Stimulated activated CD4-positive, alpha-beta T cell treated with anti-CD3 and anti-CD28 coated beads, Interleukin-2, amount 100 ng/mL, for 4 hours (primary cell): ENCODE measurements at places on chromosomes 2 and 18.

- DNase-seq: no peak
Observed at GRCh38 chr2:174051741-174052583, 86.8 kb upstream of the SP3 start.

DNA sequence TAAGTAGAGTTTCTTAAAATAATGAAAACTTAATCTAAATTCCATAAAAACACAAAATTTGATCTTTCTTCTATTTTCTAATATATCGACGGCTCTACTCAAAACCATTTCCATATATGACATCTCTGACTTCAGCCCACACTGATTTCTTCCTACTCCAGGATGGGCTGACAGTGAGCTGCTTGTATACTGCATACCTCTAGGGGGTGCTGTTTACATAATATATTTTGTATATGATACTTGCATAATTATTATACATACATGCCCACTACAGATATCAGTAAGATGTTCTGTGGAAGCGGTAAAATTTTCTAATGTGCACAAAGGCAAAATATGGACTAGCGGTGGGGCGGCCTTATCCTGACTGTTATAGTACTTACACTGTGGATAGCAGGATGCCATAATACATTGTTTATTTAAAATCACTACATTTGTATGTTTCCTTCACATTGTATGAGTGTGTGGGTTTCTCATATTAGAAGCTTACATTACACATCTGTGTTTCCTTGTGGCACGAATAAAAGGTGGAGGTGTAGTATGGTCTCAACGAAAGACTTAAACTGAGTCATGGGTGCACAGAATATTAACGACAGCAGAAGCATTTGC, 66.1 kb upstream of the NXPH2 start:
- no peak for DNase-seq

- no peak for DNase-seq
Observed at GRCh38 chr2:206457188-206457634, 13.9 kb downstream of the ADAM23 start.

DNA sequence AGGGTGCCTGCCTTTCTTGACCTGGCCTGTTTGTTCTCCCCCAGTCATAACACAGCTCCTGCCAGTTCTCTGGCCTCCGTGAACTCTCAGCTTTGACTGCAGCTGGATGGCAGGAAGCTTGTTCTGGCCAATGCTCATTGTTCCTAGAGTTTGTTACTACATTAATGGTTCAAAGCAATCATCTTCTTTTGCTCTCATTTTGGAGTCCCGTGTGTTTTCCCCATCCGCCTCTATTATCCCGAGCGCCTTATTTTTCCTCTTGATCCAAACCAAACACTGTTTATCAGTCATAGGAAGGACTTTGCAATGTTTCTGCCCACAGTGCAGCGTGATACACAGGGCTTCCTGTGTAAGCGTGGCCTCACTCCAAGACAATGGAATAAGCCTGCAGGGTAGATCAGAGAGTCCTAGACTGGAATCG, 184.3 kb upstream of the APCDD1 start:
- no peak for DNase-seq

GRCh38 chr18:22559414-22560274, 141.9 kb upstream of the CTAGE1 start:
- DNase-seq: no peak

DNA sequence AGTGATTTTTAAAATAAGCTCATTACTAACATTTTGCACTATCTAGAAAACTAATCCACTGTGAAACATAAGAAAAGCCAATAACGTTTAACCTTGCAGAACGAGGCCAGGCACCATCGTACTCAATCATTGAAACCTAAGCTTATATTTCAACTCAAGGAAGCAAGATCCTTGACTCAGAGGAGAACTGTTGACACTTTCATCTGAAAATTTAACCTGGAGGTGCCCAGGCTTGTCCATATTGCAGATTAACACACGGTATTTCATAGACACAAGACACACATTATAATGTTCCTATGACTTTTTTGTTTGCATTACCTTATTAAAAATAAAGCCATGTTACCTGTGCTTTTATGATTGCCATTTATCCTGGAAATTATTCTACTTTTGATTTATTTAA, 89.6 kb downstream of the ZNF385B start:
- no peak for DNase-seq

DNA sequence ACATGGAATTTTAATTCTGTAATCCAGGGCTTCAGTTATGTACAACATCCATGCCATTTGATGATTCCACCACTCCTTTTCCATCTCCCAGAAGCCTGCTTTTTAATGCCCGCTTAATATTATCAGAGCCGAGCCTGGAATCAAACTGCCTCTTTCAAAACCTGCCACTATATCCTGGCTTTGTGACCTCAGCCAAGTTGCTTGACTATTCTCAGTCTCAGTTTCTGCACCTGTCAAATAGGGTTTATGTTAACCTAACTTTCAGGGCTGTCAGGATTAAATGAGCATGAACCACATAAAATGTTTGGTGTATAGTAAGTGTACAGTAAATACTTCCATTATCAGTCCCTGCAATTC, 108.7 kb downstream of the XRCC5 start:
- no peak for DNase-seq

DNA sequence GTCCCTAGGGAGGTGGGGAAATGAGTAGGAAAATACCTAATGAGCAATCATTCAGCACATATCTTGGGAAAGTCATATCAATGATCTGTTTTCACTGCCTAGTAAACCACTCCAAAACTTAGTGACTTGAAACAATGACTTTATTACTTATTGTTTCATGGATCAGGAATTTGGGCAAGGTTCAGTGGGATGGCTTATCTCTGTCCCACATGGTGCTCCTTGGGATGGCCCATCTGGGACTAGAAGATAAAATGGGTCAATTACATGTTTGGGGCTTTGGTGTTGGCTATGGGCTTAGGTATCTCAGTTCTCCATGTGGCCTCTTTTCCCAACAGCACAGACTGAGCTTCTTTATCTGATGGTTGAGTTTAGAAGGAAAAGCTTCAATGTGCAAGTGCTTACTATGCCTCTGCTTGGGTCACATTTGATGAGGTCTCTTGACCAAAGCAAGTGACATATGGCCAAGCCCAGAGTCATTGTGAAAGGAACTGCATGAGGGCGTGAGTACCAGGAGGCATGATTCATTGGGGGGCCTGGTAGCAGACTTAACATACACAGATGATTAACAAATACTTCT, 218.1 kb upstream of the TNP1 start:
- no peak for DNase-seq

DNA sequence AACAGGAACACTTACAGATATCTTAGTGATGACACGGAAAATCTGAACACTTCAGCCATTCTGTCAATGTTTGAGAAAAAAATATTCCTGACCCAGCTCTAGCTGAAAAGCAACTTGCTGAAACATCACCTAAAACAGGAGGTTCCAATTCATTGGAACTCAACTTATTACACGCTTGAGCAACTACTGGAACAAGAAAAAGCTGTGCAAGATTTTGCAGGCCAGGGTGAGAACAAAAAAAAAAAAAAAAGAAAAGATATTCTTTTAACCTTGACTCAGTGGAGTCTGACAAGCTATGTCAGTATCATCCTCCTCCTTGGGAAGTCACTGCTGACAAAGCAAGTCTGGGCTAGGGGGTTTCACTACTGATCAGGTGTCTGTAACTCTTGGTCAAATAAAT, 351.0 kb downstream of the SS18 start:
- no peak for DNase-seq

DNA sequence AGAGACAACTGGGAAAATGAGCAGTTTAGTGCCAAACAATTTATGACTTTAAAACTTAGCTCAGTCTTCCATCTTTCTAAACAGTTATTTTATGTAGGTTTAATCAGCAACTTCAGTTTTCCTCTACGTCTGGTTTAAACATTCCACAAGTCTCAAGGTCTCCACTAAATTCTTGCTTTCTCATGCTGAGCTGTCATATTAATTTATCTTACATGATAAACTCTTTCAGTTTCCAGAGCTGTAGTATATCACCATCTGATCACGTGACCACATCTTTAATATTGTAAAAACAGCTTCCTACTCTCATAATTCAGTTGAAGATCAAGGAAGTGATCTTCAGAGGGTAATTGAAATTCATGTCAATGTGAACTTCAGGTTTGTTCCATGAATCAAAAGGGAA, 158.6 kb downstream of the ZNF804A start:
- no peak for DNase-seq

- no peak for DNase-seq
Observed at GRCh38 chr2:119683713-119684443, 4.9 kb downstream of the TMEM177 start.

DNA sequence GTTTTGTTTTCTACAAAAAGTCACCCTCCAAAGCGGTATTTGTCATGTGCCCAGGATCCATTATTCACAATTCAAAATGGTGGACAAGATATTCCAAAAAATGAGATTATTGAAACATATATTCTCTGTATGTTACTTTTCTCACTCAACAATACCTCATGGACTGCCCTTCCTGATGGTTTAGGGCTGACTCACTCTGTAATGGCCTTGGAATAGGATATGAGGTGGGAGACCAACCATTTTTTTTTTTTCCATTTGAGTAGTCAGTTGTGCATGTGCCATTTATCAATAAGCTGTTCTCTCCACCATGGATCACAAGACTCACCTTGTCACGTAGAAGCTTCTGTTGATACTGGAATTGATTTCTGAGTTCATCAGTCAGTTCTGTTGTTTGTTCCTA, 64.5 kb downstream of the LYPD6 start:
- DNase-seq: no peak

DNA sequence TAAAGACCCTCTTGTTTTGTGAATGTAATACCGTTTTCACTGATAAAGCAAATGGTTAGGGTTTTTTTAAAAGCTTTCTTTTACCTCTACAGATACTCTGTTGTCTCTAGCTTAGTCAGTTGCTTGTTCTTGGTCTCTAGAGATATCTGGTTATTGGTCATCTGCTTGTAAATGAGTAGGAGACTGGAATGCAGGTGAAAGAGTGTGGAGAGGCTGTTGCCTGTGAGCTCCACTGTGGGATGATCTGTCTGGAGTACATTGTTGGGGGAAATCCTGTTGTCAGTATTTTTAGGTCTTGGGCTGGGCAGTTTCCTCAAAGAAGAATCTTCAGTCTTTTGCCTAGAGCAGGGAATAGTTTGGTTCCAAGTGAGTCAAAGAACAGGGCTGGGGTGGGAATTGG, 67.7 kb downstream of the SMCHD1 start:
- DNase-seq: no peak
